ENCODE measurements at places on chromosomes 5 and 9.

DNA sequence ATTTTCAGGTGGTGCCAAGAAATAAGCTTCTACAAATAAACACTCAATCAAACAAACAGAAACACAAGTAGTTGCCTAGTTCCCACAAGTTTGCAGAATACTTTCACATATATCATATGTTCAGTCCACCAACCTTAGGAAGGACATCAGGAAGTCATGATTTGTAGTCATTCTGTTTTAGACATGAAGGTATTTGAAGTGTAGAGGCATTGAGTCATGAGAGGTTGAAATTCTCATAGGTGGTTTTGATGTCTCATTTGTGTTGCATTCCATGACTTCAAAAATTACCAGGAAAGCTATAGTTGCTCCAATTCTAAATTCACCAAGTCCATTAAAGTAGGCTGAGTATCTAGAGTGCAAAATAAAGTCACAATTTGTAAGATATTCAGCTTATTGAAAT lies 159.0 kb downstream of the KCTD16 start:
- no peak for DNase-seq

GRCh38 chr5:162209005-162209605 lies 141.5 kb downstream of the GABRG2 start:
- DNase-seq, result no peak

DNA sequence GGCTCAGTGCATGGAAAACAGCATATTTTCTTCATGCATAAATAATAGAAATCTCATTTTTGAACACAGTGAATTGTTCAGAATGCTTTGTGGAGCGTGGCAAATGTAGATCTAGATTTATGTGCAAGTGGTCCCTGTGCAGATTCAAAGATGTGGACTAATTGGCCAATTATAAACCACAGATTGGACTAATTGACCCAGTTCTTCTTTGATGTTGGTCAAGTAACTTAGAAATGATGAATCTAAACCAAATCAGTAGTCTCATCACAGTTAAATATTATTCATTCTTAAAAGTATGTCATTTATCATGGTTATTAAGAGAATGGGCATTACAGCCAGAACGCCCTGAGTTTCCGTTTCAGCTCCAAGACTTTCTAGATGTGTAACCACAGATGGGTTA lies 11.7 kb upstream of the PDE4D start:
- DNase-seq, result no peak

DNA sequence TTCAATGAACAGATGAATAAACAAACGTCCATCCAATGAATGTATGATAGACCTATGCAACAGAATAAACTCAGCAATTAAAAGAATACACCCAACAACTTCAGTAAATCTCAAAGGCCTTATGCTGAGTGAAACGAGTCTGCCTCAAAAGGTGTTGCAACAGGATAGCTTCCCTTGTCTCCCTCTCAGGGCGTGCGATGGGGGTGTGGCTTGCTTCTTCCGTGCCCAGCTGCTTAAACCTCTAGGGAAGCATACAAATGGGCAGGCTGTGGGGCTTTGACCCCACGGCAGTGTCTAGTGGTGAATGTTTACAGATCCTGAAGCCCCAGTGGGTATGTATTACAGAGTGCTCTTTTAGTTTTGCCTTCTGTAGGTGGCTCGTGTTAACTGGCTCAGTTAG lies 87.0 kb upstream of the CCL21 start:
- no peak for DNase-seq

DNA sequence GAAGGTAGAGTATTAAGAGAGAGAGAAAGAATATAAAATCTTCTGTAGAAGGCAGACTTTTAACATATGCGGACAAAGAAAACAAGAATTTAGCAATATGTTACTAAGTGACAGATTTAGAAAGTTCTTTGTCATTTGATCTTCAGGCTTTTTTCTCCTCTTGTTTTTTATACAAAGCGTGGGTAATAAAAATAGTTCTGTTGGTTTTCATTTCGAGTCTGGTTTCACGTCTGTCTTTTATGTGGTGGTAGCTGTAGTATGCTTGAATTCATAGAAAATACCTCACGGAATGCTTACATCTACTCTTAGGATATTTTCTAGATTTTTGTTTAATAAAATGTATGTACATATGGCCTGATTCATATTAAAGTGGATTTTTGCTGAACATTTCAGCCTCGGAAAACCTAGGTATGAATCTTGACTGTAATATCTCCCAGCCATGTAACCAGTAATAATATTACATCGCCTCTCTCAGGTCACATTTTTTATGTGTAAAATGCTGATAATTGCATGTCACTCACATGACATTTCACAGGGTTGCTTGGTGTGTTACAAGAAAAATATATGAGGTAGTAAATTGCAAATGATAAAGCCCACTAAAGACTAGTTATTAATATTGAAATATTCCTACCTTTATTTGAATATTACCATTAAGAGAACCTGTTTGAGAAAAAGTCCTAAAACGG lies 72.5 kb upstream of the TAF11L2 start:
- DNase-seq, result no peak

DNA sequence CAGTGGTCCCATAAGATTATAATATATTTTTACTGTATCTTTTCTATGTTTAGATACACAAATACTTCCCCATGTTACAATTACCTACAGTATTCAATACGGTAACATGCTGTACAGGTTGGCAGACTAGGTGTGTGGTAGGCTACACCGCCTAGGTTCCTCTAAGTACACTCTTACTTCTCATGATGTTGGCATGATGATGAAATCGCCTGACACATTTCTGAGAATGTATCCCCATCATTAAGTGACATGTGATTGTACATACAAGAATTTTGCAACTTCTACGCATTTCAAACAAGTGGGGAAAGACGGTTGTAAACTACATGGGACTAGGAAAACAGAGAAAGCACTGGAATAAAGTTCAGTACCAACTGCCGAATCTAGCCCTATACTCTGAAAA lies 53.3 kb downstream of the SETX start:
- no peak for DNase-seq

DNA sequence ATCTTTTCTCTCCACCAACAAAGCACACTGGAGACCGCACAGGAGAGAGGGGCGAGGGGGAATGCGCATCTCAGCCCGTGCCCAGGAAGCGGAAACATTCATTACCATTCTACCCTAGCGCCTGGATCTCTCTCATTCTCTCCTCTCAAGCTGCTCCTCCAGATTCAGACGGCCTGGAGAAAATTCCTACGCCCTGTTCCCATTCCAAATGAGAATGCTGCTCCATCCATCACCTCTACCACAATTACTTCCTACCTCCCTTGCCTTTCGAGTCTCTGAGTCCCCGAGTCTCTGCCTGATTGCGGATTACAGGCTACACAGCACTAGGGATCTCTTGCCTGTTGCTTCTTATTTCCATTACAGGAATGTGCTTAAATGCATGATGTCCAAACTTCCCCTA lies 6.7 kb downstream of the DDX31 start:
- no peak for DNase-seq

- DNase-seq, result no peak
Observed at GRCh38 chr5:180340856-180341255, 12.3 kb downstream of the GFPT2 start.

DNA sequence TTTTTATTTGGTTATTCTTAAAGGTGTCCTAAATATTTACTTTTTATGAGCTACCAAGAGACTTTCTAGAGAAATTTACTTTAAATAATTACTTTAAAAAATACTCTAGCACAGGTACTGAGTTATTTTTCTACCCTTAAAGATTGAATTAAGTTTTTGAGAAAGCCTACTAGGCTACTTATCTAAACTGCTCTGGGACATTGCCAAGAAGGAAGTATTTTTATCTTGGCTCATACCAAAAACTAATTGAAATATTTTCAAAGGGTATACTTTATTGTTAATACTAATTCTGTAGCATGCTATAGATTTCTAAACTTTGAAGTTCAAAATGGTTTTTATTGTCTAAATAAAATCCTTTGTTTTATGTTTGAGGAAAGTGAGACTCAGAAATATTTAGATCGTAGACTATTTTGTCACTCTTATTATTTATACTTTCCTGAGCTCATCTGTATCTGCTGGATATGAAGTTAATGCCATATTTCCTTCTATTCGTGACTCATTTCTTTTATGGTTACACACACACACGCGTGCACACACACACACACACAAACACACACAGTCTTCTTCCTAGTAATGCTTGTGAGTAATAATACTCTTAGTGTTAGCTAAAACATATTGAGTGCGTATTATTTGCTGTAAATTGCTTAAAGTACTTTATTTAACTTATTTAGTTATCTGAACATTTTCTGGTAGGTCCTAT lies 89.5 kb downstream of the MAN2A1 start:
- DNase-seq, result peak; percentile 47

DNA sequence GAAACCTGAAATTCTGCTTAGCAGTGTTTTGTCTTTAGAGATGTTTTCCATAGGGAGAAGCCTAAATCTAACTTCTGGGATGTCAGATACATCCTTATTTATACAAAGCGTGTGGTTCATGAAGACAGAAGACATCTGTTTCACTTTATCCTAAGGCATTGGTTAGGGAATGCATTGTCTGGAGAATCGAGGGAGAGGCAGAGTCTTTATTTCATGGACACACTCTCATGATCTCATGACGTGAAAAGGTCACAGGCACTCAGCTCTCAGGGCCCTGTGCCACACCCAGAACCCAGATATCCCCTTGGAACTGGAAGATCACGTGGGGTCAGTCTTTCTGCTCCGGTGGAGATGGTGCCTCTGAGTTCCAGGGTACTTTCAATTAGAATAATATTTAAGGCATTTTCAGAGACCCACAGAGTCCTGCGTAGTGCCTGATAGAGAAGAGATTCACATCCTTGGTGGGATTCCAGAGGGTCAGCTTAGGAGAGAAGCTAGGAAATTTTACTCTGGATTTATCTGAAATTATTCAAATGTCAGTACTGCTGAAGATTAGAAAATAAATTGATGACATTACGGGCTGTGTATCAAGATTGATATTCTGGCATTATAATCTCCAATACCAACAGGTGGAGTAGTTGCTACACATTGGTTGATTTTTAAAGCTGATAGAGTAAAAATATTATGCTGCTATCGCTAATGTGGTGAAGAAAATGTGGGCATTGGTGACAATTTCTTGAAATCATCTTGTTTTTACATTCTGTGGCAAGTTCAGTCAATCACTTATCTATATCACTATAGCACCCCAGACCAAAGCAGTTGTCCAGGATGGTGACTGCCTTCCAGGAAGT lies 378.3 kb downstream of the MTRR start:
- DNase-seq, result no peak

GRCh38 chr9:28539434-28540070 lies 966.3 kb upstream of the C9orf72 start:
- DNase-seq, result no peak

GRCh38 chr5:139391570-139392323 lies 2.0 kb upstream of the MZB1 start:
- no peak for DNase-seq

DNA sequence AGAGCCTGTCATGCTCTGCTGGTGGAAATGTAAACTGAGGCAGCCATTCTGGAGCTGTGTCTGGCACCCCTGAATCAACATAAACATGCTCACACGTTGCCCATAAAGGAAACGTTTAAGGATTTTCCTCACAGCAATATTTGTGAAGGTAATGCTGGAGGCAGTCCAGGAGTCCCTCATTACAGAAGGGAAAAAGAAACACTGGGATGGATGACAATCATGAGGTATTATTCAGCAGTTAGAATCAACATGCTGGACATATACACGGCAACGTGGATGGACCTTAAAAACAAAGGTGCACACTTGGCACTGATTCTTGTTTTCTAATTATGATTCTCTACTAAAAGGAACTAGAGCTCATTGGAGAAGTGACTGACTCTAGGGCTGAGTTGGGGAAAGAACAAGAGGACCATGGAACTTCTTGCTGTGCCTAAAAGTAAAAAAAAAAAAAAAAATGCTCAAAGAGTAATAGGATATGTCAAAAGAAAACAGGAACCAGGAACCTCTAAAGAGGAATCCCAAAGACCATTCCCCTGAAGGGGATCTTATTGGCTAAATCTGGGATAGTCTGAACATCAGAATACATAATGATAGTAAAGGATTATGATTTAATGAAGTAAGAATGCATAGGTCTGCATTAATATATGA lies 18.6 kb downstream of the B4GALT1 start:
- DNase-seq, result no peak

GRCh38 chr9:78046112-78046511 lies 14.5 kb upstream of the GNAQ start:
- no peak for DNase-seq

DNA sequence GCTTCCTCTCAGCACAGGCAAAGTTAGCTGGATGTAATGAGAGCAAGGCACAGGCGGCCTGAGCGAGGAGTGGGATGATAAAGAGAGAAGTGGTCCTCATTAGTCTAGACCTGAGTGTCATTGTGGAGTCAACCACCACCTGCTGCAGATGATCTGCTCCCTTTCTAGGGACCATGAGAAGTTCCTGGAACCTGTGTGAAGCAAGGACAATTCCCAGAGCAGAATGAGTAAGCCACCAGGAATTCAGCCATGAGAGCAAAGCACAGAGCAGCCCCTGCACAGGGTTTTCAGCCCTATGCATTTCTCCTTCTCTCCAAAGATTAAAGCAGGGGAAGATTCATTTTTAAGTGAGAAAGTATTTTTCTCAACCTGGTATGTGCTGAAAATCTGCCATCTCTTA lies 146.8 kb upstream of the SPEF2 start:
- no peak for DNase-seq

DNA sequence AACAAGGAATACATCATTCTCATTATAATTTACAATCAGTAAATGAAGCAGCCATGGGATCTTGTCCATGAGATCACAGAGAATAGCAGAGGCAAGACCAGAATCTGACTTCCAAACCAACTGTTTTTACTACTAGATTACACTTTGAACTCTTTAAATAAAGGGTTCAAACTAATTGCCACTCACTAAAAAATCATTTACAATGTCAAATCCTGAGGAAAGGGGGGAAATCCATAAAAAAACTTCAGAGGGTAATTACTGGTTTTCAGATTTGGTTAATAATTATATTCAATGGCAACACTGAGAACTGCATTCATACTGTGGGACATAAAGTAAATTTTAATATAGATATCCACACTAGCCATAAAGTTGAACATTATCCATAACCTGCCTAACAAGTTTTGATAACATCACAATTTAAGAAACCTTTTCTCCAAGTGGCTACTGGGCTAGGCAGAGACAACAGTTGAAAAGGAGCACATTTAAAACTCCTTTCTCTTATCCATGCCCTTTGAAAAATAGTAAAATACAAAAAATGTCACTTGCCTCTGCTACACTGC lies 15.9 kb downstream of the PLPP1 start:
- no peak for DNase-seq

DNA sequence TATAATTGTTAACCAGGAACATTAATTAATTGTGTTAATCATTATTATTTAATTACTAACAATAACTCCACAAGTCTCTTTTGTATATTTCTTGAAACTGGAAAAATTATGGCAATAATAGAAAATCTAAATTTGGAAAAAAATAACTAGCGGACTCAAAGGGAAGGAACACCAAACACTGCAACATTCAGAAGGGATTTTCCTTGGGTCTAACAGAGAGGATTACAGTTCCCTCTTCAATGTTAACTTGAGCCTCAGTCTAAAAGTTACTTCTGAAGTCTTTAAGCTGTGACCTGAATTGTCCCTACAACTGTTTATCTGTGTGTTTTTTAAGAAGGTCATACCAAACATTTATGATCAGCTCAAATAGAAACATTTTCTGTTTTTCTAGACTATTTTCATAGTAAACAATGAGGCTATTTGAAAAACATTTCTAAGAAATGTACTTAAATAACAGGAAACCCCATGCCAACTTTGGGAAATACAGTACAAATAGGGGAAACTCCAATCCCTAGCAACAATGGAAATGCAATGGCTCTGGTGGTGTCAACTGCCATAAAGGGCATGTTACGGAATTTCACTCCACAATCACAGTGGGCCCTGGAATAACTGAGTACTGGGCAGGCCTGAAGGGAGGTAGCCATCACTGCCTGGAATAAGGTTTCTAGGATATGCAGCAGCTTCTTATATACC lies 61.2 kb downstream of the MCTP1 start:
- no peak for DNase-seq

GRCh38 chr5:1958211-1959010 lies 75.7 kb upstream of the IRX4 start:
- no peak for DNase-seq

Data from glomerular endothelial cell (primary cell).